ENCODE measurements at places on chromosomes 6 and 20.

DNA sequence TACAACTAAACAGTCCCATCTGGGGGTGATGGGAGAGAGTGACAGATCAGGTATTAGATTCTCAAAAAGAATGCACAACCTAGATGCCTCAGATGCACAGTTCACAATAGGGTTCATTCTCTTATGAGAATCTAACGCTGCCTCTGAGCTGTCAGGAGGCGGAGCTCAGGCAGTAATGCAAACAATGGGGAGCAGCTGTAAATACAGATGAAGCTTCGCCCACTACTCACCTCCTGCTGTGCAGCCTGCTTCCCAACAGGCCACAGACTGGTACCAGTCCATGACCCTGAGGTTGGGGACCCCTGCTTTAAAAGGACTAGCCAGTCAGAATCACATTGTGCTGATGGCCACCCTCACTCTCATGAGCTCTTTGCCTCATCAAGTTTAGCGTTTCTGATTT is 247.0 kb upstream of the KCNQ5 start:
- DNase-seq, result no peak

DNA sequence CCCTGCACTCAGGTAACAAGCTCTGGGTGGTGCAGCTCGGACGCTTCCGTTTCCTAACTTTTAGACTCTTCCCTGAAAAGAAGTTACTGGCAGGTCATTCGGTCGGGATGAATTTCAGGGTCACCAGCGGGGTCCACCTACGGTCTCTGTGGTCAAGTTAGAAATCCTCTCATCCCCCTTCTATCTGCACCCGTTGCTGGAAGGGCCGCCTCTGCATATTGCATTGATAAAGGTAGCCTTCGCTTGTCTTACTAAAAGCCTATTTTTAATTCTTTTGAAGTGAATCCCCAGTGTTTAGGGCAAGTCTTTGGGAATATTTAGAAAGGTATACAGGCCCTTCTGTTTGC is 47.3 kb downstream of the LRRN4 start:
- no peak for DNase-seq

- DNase-seq, result no peak
Measured at GRCh38 chr6:105644691-105645090, 241.8 kb upstream of the PREP start.

DNA sequence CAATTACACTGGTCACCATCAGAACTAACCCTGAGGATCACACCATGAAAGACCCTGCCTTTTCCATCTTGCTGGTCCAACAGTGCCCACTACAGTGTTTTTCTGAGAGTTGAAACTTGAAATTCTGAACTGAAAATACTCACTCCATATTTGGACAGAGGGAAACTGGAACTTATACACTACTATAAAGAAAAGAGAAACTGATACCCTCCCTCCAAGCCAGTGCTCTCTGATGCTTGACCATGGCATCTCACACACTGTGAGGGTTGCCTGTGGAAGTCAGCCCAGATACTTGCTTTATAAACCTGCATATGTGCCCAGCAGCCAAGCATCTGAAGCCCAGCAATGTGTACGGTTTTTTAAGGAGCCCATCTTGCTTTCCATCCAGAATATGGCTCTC is 108.7 kb downstream of the FOXA2 start:
- no peak for DNase-seq

DNA sequence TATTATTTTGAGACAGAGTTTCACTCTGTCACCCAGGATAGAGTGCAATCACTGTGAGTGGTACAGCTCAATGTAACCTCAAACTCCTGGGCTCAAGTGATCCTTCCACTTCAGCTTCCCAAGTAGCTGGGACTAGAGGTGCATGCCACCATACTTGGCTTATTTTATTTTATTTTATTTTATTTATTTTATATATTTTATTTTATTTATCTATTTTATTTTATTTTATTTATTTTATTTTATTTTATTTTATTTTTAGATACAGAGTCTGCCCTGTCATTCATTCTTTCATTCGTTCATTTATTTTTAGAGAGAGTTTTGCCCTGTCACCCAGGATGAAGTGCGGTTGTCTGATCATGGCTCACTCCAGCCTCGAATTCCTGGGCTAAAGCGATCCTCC is 35.5 kb downstream of the ATG5 start:
- no peak for DNase-seq

DNA sequence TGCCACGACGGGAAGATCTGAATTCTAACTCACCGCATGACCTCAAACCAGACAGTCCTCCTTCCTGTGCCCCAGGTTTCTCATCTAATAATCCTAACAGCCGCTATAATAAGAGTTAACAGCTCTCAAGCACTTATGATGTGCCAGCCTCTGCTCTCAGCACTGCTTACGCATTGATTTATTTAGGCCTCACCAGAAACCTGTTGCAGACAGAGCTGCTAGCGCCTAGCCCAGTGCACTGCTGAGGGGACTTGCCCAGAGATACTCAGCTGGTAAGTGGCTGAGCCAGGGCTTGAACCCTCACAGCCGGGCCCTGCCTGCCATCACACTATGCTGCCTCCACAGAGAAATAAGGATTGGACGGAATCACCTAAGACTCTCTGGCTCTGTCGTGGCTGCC is 37.7 kb downstream of the GRM4 start:
- no peak for DNase-seq
